ENCODE measurements at places on chromosomes 11 and 22.

DNA sequence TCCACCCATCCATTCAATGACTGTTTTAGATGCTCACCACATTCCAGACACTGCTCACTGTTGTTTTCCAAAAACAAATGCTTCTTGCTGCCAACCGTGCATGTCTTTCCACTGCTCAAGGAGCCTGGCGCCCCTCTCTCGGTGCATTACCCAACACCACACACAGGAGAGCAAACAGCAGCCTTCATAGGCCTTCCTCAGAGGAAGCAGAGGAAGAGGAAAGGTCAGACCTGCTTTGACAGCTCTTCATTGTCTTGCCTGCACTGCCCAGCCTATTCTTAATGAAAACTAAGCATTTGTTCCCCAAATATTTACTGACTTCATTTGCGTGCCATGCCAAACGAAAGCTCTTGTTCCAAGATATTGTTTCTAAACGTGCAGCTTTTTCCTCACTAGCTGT lies 1129.2 kb downstream of the TBC1D22A start:
- no peak for DNase-seq

DNA sequence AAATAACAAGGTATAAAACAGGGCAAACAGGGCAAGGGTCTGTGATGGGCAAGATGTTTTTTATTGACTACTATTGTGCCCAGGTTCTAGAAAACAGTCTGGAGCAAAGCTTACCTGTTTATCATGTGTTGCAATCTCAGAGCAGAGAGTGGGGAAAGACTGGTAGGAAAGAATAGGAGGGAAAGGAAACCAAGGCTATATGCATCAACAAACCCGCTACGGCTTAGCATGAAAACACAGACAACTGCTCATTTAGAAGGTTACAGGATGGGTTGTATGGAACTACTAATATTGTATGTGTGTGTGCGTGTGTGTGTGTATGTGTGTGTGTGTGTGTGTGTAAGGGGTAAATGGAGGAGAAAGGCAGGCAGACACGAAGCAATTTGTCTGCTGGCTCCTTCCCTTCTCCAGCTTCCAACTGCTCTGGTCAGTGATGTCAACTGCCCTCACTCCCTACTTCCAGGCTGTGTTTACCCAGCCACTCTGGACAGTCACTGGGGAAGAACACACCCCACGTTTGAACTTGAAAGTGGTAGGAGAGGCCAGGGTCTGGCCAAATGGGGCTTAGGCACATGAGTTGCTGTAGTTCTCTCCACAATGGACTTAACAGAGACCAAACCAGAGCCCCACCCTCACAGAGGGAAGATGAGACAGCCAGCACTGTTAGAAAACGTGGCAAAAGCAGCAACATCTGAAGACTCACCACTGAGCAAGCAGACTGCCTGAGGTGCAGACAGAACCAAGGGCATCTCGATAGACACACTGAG lies 47.0 kb downstream of the GAB2 start:
- no peak for DNase-seq

DNA sequence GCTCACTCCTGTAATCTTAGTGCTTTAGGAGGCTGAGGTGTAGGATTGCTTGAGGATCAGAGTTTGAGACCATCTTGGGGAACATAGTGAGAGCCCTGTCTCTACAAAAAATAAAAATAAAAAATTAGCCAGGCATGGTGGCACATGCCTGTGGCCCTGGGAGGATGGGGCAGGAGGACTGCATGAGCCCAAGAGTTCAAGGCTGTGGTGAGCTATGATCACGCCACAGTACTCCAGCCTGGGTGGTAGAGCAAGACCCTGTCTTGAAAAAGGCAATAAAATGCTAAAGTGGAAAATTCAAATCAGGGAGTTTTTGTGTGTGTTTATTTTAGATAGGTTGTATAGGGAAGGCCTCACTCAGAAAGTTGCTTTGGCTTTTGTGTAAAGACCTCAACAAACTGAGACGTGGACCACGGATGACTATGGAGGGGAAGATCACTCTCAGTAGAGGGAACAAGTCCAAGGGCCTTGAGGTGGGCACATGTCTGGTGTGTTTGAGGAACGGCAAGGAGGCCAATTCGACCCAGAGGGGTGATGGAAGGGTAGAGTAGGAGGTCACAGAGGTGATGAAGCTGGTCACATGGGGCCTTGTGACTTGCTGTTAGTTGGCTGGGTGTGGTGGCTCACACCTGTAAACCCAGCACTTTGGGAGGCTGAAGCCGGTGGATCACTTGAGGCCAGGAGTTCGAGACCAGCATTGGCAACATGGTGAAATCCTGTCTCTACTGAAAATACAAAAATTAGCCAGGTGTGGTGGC lies 35.7 kb downstream of the WEE1 start:
- no peak for DNase-seq

DNA sequence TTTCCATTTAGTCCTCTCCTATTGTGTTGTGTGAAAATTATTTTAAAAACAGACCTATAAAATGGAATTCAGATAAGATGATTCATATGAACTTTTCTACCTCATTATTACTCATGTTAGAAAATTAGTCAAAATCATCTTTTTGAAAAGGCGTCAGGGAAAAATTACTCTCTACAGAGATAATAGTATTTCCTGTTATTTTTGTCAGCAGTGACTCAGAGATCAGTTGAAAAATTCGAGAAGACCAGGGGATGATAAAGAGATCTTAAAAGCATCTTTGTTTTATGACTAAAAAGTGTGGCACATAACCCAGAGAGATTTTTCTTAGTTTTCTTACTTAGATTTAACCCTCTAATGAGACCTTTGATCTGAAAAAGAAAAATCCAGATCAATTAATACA lies 157.9 kb upstream of the CARD18 start:
- DNase-seq, result no peak

GRCh38 chr22:40493441-40493840 lies 123.0 kb downstream of the SGSM3 start:
- no peak for DNase-seq

DNA sequence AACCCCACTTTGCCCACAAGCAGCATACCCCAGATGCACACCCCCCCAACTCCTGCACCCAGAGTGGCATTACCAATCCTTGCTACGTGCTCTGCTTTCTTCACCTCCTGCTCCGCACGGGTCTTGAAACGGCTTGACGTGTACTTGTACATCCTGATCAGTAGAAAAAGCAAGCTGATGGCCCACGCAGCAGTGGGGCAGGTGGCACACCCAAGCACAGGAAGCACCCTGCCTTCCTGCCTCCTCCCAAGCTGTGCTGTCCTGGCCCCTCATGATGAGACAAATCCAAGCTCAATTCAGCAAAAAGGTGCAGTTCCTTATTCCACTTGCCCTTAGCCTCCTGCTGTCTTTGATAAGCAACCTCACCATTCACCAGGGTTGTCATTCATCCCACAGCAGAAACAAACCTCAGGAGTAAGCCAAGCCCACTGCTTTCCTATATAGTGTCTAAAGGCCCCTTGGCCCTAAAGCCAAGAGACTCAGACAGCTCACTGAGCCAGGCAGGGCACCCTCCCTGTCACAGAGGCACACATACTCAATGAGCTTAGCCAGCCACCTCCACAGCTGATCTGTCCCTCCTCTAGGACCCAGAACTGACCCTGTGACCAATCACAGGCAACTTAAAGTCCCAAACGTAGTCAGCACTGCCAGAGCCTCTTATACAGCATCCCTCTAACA lies 27.8 kb downstream of the MORC2 start:
- no peak for DNase-seq

DNA sequence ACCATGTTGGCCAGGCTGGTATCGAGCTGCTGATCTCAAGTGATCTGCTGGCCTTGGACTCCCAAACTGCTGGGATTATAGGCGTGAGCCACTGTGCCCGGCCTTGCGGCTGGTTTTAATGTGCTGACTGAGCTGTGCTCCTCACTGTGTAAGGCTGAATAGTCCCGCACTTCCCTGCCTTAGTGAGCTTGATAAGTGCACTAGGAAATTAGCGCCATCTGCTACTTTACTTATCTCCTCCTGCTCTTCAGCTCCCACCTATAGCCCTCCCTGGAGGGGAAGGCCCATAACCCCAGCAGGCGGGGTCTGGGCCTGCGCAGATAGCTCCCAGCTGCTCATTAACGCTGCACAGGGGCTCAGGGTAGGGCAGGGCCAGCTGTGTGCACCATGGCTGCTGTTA lies 49.4 kb downstream of the CLMP start:
- no peak for DNase-seq

- DNase-seq, result no peak
These were observed 11.4 kb upstream of the ARHGEF17 start for GRCh38 chr11:73296501-73297230.

- no peak for DNase-seq
These were observed 6.2 kb downstream of the RAB3IL1 start for GRCh38 chr11:61911128-61911700.

- no peak for DNase-seq
These were observed 1330.2 kb downstream of the LRRC4C start for GRCh38 chr11:40129266-40129665.

DNA sequence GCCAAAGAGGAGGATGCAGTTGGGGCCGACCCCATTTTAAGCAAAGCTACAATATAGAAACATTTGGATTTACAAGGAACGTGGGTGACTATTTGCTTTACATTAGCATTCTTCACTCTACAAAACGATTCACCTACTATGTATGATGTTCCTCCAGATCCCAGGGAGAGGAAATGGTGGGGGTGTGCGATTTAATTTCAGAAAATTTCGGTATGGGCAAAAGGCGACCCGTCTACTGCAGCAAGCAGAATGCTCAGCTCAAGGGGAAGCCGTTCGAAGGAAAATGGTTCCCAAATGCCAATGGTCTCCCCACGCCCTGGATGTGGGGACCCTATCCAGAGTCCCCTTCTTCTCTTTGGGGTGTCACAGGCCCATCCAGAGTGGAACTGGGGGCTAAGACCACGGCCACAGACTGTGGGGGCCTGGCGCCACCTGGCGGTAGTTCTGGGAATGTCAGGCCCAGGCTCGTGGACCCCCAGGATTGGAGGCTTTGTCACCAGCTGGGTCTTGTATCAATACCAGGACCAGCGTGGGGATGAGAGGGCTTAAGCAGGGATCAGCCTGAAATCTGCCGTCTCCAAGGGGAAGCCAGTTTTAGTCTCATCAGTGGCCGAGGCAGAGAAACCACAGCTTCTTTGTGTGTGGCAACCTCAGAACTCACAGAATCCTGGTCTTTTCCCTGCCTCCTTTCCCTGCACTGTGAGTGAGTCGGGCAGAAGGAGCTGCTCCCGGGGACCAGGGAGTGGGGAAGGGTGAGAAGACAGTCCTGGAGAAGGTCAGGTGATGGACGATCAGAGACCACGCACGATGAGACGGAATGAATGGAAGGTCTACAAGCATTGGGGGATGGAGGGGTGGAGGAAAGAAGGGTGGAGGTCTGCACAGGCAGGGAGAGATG lies 8.4 kb downstream of the LRRC10B start:
- DNase-seq, result no peak
